ENCODE measurements at places on chromosomes 6 and 20.

DNA sequence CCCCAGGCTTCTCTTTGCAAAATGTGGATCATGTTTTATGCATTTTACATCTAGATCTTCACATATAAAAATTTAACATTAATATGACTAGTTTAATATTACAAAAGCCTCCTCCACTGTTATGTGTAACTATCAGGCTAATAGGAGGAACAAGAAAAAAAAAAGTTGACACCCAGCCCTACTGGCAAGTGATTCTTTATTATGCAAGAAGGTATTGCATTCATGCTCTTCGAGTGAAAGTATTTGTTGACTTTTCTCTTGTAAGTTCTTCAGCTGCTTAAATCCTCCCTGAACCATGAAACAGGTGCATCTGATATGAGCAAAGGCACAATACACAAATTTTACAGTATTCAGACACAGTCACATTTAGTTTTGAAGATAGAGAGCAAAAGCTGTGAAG is 716 bp upstream of the HLA-DQB2 start:
- H3K36me3 ChIP-seq = no peaks in the 10 kb centered on the region
- H3K27me3 ChIP-seq = peaks cover 6% of the 10 kb centered on the region
- H3K4me3 ChIP-seq = no peak overlapping the region
- H3K4me1 ChIP-seq = no peaks in the 10 kb centered on the region

DNA sequence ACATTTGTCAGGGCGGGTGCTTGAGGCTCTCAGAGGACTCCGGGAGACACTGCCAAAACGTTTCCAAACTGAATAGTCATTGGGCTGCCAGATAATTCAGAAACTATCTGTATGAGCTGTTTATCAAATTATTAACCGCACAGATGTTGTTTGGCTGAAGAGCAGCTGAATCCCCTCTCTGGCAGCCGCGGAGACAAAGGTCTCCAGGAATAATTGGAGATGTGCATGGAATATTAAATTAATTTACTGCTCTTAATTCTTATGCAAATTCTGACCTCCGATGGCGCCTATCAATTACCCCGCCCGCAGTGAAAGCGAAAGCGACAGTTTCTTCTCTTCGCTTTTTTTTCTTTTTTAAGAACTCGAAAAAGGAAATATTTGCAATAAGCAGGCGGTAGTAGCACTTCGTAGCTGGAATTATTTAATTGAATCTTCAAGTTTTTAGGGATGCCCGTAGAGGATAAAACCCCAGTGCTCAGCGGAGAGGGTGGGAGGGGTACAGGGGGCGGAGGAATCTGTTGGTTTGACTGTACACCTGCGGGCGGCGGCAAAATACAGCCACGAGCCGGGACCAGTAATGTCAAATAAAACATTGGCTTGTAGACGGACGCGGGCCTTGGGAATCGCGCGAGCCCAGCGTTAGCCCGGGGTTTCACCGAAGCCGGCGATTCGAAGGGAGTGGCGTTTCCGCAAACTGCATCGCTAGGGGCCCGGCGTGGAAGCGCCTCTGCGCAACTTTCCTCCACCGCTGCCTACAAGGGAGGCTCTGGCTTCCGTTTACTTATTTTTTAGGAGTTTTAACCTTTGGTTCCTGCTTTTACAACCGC is 6.2 kb downstream of the LINC00237 start:
- no peaks in the 10 kb centered on the region for H3K4me1 ChIP-seq
- DNase-seq = no peak
- H3K27me3 ChIP-seq = peaks cover 86% of the 10 kb centered on the region
- no peaks in the 10 kb centered on the region for H3K36me3 ChIP-seq
- no peak overlapping the region for H3K27ac ChIP-seq
- H3K4me3 ChIP-seq = 0 out of 2 replicates have a peak overlapping the region, but pooled peaks have one; percentile 25

- H3K27ac ChIP-seq = no peak overlapping the region
- peak; percentile 39 for DNase-seq
- no peaks in the 10 kb centered on the region for H3K36me3 ChIP-seq
- no peak overlapping the region for H3K4me3 ChIP-seq
These were observed 35.2 kb upstream of the BPIFA2 start for GRCh38 chr20:33132513-33133372.

GRCh38 chr6:34195726-34196115 is 41.0 kb upstream of the HMGA1 start:
- H3K27me3 ChIP-seq = no peaks in the 10 kb centered on the region
- H3K36me3 ChIP-seq = no peaks in the 10 kb centered on the region
- no peaks in the 10 kb centered on the region for H3K4me1 ChIP-seq
- no peak overlapping the region for H3K4me3 ChIP-seq

DNA sequence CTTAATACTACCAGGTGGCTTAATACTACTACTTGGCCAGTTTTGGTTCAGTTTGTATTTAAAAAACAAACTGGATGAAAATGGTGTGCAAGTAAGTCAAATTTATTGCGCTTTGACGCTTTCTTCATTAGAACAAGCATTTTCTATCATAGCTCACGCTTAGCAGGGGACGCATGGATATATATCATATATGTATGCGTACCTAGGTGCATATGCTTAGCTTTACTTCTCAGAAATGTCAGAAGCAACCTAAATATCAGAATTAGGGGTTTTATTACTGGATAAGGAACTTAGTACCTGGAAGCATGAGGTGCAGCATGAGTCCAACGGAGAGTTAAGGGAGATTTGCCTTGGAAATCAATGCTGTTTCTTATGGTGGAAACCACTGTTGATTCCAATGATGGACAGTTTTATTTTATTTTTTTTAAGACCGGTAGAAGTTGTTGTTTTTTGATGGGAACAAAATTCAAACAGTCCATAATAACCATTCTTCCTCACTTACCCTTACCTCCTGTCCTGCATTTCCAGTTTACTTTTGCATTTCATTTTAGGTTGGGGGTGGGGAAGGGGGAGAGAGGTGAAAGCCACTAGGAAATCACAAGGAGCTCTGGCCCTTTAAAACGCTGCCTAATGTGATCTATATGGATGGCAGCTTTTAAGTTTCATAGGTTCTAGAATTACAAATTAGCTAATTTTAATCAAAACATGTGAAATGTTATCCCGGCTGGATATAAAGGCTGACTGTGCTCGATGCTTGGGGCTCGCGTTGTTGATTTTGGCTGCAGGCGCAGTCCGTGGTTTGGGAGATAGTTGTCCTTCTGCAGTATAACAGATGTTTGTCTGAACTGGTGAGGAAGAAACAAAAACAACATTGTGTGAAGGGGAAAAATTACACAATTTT is 2.1 kb downstream of the SOBP start:
- H3K4me1 ChIP-seq = peaks cover 21% of the 10 kb centered on the region
- no peaks in the 10 kb centered on the region for H3K27me3 ChIP-seq
- H3K36me3 ChIP-seq = no peaks in the 10 kb centered on the region
- peak overlapping the region; percentile 82 for H3K4me3 ChIP-seq

Measured in GM23248 (cell line).